Stimulated activated CD4-positive, alpha-beta T cell treated with anti-CD3 and anti-CD28 coated beads, TNF-alpha, amount 100 ng/mL, for 4 hours (primary cell): ENCODE measurements at places on chromosomes 1 and 21.

- no peak for DNase-seq
Observed at GRCh38 chr1:207908107-207908734, 2.7 kb downstream of the CD34 start.

DNA sequence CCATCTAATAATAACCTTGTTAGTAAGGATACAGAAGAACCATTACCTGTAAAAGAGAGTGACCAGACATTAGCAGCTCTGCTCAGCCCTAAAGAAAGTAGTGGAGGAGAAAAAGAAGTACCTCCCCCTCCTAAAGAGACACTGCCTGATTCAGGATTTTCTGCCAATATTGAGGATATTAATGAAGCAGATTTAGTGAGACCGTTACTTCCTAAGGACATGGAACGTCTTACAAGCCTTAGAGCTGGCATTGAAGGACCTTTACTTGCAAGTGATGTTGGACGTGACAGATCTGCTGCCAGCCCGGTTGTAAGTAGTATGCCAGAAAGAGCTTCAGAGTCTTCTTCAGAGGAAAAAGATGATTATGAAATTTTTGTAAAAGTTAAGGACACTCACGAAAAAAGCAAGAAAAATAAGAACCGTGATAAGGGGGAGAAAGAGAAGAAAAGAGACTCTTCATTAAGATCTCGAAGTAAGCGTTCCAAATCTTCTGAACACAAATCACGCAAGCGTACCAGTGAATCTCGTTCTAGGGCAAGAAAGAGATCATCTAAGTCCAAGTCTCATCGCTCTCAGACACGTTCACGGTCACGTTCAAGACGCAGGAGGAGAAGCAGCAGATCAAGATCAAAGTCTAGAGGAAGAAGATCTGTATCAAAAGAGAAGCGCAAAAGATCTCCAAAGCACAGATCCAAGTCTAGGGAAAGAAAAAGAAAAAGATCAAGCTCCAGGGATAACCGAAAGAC is 11.6 kb downstream of the SON start:
- no peak for DNase-seq

DNA sequence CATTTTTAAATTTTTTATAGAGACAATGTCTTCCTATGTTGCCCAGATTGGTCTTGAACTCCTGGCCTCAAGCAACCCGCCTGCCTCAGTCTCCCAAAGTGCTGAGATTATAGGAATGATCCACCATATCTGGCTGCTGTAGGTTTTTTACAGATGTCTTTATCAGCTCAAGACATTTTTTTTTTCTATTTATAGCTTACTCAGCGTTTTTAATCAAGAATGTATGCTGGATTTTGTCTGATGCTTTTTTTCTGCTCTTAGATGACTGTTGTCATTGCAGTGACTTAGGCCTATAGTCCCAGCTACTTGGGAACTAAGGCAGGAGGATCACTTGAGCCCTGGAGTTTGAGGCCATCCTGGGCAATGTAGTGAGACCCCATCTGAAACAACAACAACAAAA is 72.5 kb downstream of the POFUT2 start:
- DNase-seq: no peak

DNA sequence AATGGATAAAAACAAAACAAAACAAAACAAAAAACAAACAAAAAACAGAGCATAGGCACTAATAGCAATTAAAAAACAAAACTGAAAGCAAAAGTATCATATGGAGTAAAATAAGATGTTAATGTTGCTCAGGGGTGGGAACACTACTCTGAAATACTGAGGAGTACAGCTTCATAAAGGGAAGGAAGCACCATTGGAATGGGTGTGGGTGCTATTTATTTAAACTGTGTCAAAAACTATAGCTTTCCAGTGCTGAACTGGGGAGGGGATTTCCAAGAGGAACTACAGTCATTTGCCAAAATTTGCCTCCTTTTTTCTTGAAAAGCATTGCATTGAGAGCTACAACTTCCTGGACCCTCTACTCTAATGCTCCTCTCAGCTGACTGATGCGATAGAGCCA is 40.0 kb downstream of the SPTA1 start:
- DNase-seq: no peak

- no peak for DNase-seq
Observed at GRCh38 chr1:7642781-7643529, 128.1 kb upstream of the VAMP3 start.

DNA sequence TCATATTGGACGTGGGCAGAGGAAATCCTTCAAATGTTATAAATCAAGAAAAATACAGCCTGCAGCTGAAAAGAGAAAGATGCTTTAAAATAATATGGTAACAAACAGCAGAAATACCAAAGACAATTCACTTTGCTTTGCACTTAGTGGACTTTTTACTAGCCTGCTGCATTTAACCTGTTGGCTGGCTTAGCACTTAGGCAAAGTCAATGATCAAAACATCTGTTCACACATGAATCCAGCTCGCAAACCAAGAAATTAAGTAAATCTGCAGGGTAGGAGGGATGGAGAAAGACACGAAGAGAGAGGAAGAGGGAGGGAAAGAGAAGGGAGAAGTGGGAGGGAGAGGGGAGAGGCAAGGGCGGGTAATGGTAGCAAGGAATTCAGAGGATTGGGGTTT is 103.6 kb upstream of the RAB4A start:
- DNase-seq: no peak

GRCh38 chr1:31591425-31592093 is 15.2 kb downstream of the TINAGL1 start:
- no peak for DNase-seq

- no peak for DNase-seq
Observed at GRCh38 chr1:227794817-227795192, 20.7 kb upstream of the PRSS38 start.

DNA sequence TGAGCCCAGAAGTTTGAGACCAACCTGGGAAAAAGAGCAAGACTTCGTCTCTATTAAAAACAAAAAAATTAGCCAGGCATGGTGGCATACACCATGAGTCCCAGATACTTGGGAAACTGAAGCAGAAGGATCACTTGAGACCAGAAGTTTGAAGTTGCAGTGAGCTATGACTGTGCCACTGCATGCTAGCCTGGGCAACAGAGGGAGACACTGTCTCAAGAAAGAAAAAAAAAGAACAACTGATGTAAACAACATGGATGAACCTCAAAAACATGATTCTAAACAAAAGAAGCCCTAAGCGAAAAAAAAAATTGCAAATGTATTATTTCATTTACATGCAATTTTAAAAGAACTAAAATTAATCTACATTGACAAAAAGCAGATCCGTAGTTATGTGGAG is 9.0 kb downstream of the LRRC40 start:
- no peak for DNase-seq

DNA sequence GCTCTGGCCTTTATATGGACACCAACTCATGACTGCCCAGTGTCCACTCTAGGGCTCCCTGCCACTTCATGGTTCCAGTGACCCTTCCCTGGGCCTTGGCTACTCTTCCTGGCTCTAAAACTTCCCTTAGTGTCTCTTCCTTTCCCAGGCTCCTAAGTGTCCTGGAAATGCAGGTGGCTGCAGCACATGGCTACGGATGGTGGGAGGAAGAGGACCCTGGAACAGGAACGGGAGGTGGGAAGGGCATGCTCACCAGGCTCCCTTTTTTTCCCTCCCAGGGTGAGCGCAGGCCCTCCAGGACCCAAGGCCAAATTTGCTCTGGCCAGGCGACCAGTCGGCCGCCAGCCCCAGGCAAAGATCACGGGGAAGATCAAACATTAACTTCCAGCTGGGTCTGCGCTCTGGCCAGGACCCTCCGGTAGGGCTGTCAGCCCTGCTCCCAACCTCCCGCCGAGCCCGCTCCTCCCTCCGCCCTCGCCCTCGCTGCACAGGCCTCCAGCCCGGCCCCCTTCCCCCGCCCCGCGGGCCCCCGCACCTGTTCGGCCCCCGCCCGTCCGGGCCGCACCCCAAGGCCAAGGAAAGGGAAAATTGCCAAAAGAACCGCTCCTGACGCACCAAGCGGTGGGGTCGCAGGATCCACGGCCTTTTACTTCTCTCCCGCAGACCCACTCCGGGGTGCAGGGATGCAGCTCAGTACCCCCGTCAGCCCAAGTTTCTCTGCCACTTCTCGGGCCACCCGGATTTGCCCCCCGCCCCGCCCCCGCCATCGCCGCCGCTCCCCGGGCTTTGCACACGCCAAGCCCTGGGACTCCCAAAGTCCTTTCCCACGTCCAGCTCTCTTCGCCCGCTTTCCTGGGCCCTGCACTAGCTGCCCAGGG is 894 bp downstream of the TCEA3 start:
- no peak for DNase-seq

- DNase-seq: no peak
Observed at GRCh38 chr1:176789571-176790090, 326.7 kb downstream of the PAPPA2 start.

- DNase-seq: no peak
Observed at GRCh38 chr1:185573162-185573561, 161.0 kb upstream of the HMCN1 start.

DNA sequence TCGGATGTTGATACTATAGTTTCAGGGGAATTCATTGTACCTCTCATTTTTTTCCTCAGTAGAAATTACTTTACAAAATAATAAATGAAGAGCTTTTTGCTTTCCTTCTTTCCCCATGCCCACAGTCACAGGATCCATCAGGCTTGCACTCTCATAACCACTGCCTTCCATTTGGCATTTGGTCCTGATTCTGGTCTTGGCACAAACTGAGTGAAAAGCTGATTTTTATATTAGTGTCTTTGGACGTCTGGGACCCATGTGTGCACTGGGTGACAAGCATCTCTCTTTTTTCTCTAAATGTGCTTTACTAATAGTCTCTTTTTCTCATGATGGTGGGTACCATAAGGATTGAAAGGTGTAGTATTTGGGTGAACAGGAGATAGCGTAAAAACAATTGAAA is 2.8 kb downstream of the ELAVL4 start:
- DNase-seq: no peak

DNA sequence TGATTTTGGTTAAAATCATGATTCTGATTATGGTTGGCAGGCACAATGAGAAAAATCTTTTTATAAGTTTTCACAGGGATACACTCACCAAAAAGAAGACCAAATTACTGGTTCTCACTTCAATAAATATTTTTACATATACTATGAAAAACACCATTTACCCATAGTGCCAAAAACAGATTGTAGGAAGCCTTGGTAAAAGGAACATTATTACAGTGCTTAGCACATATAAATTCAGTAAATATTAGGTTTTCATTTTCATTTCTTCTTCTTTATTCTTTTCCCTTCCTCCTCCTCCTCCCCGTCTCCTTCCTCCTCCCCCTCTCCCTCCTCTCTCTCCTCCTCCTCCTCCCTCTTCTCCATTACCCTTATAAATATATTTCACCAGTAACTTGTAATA is 15.8 kb upstream of the SPAG17 start:
- DNase-seq: no peak

GRCh38 chr1:91779548-91780021 is 106.4 kb downstream of the TGFBR3 start:
- no peak for DNase-seq

DNA sequence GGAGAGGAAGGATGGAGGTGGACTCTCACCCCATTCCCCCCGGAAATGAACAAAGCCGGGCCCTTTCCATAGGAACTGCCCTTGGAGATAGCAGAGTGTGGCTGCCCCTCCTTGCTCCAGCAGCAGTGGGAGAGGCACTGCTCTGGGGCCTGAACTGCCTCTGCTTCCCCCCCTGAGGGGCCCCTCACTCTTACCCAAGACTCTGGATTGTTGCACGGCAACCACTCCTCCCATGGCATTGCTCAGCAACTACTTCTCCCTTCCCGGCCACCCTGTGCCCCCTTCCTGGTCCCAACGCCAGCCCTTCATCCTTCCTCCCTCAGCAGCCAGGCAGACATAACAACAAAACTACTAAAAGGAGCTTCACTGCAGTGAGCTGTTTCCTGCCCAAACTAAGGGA is 3.0 kb upstream of the ACKR1 start:
- no peak for DNase-seq

GRCh38 chr1:15950763-15951295 is 25.1 kb downstream of the ZBTB17 start:
- peak; percentile 84 for DNase-seq

- DNase-seq: peak; percentile 6
Observed at GRCh38 chr1:183685112-183685713, 32.1 kb upstream of the APOBEC4 start.

GRCh38 chr1:54488065-54488750 is 59.8 kb upstream of the ACOT11 start:
- DNase-seq: peak; percentile 56

DNA sequence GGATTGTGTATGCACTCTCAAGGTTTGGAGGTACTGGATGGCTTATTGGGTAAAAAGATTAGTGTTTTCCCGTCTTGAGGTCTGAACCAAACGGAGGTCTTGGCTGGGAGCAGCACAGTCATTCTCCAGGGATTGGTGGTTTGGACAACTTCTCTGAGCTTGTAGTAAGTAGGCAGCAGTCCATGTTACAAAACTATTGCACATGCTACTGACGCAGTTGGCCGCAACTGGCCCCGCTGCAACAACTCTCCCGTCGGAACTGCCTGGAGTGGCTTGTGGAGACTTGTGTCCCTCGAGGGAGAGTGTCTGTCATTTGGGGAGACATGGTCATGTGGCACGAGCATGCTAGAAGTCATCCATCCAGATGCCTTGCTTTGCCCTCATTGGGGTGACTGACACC is 276.0 kb downstream of the TM2D1 start:
- DNase-seq: no peak

- no peak for DNase-seq
Observed at GRCh38 chr1:51878308-51878615, 265 bp downstream of the NRDC start.

GRCh38 chr1:69220672-69221071 is 347.1 kb upstream of the LRRC7 start:
- no peak for DNase-seq

- no peak for DNase-seq
Observed at GRCh38 chr21:34511787-34512455, at the start of gene KCNE1. KCNE1 (minus strand) TSS chr21:34512210; CDS start chr21:34449634, 62,576 bp downstream.

- no peak for DNase-seq
Observed at GRCh38 chr1:151606384-151606783, 5.5 kb upstream of the SNX27 start.

- no peak for DNase-seq
Observed at GRCh38 chr1:33178836-33179439, 2.9 kb downstream of the TRIM62 start.

DNA sequence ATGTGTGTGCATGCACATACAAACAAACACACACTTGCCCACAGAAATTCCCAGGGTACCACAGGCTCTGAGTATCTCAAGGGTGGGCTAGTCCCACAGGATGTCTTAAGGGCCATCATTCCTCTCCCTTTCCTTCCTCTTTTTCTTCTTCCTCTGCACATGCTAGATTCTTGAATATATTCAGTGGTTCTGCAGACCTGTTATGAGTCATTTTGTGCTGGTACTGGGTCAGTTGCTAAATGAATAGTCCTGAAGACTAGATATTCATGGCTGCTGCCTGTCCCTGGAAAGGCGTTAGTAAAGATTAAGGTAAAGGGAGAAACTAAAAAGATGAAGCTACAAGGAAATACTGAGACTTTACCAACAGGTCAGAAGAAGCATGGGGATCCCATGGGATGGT is 256.7 kb upstream of the KIAA0040 start:
- no peak for DNase-seq
